Naive thymus-derived CD4-positive, alpha-beta T cell (primary cell): ENCODE measurements at places on chromosomes 5 and 9. TPM values are rescaled to one million over a fixed set of nuclear protein-coding genes. Genes with fewer than 3 reads are reported as not detected.

GLT6D1 gene
- not detected in 2 replicates for total RNA-seq

FABP6 gene
- not detected for total RNA-seq

TAF11L3 gene
- not detected for total RNA-seq

DNA sequence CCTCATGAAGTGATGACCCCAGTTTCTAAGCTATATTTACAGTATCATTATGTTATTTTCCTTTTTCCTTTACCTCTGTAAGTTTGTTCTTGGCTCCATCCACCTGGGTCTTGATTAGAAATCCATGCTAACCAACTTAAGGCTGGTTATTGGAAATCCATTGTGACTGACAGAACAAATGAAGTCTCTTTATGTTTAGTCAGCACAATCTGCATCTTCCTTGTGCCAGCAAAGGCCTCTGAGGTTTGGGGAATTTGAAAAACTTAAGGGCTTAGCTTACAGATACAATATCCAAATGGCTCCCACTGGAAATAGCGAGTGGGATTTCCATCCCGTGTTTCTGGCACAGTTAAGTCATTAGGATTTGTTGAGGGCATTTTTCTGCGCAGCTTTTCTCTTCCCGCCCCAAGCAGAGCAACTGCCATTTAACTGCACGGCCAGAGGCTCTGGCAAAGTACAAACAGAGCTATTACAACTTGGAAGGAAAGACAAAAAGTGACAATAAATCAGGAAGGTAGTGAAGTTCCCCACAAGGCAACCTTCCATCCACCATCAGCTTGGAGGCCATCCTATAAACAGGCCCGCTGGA lies 64.2 kb downstream of the DCP2 start:
- DNase-seq: no peak

PITX1 gene
- not detected for total RNA-seq

DNA sequence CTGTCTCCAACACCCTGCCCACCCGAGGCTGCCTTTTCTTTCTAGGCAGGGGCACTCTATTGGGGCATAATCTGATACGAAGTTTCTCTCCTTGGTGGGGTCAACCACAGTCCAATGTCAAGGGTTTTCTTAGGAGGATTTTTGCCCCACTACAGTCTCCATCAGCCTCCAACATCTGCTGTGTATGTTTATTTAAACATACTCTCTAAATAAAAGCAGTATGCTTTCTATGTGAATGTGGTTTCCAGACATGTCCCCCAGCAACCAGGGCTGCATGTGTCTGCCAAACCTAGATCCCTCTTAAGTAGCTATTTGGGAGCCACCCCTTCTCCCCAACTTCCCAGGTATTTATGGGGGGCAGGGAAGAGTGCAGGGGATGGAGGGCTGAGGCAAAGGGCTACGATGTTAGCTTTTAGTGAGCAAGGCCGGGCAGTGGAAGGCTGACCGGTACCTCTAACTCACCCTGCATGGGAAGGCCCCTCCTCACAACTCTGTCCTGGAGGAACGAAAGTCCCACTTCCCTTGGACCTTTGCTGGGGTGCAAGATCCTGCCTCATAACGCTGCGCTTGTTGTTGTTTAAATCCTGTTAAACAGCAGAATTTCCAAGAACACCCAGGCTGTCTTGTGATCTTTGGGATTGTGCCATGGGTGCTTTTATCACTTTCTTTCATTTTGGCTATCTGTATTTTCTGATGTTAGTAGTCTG lies 75.4 kb downstream of the NREP start:
- no peak for DNase-seq
